GM12865 (cell line): ENCODE measurements at places on chromosomes 16 and 17.

- DNase-seq: no peak
These were observed 85.4 kb downstream of the ITFG1 start for GRCh38 chr16:47375423-47375822.

GRCh38 chr17:43556292-43556691, 10.2 kb upstream of the ETV4 start:
- no peak for DNase-seq

- no peak for DNase-seq
These were observed 56.0 kb downstream of the CDH13 start for GRCh38 chr16:82682767-82683166.

DNA sequence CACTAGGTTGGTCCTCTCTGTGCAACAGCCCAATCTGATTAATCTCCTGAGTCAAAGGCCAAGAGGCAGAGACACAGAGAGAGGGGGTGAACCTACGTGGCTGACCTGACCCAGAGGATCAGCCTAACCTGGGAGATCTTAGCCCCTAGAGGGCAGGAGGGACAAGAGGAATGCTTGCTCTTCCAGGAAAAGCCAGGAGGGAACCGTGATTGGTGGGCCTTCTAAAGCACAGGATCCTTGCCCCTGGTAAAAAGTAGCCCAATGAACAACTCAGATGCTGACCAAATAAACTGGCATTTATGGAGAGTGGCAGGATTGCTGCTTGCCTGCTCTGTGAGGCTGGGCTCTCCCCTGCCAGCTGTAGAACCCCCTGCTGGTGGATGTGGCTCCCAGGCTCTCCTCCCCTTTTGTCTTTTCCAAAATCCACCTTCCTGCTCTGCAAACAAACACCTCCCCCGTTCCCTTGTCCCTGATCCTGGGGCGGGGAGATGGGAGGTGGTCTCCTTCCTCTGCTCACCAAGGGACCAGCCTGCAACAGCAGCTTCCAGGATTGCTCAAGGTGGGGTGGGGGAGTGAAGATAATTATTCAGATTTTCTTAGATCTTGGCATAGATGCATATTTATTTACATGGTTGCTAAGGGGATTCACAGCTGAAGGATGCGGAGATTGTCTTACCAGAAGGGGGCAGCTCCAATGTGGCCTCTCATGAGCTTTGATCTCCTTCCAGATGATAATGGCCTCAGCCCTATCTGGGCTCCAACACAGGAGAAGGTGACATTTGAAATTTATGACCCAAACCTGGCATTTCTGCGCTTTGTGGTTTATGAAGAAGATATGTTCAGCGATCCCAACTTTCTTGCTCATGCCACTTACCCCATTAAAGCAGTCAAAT, 71.9 kb downstream of the SDR42E1 start:
- no peak for DNase-seq

DNA sequence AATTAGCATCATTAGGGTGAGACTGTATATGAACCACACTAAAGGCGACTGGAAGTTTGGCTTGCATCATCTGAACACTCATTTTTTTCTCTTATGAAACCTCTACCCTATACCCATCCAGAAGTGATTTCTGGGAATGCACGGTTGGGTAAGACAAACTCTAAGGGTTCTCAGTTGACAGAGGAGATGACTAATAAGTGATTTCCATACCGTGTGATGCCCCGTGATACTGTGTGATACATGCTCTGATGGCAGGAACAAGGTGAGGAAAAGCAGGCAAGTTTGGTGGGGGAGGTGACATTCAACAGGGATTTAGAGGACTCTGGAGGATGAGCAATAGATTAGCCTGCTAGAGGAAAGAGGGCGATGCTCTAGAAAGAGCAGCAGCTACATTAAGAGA, 156.4 kb upstream of the CCL2 start:
- DNase-seq: no peak

- peak; percentile 39 for DNase-seq
These were observed at the start of gene MXRA7 for GRCh38 chr17:76710863-76711611. MXRA7 (minus strand) TSS chr17:76710965; CDS start chr17:76710946, 19 bp downstream.

- no peak for DNase-seq
These were observed 39.6 kb upstream of the RHOT1 start for GRCh38 chr17:32102646-32103186.

- no peak for DNase-seq
These were observed 5.7 kb upstream of the NQO1 start for GRCh38 chr16:69732101-69732500.

GRCh38 chr17:57954397-57955182, 622 bp downstream of the CUEDC1 start:
- no peak for DNase-seq

- no peak for DNase-seq
These were observed 34.3 kb upstream of the RBFOX3 start for GRCh38 chr17:79645022-79645776.

DNA sequence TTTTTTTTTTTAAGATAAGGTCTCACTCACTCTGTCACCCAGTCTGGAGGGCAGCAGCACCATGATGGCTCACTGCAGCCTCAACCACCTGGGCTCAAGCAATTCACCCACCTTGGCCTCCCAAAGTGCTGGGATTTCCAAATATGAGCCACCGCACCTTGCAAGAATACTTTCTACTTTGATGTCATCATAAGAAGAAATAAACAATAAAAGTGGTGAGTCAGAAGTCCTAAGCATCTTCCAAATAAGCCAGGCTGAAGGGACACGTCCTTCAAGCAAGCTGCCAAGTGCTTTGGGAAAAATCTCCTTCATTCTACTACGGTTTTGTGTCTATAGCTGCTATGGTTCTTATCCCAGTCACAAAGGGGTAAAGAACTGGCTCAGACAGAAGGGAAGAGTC, 20.3 kb downstream of the HASPIN start:
- DNase-seq: no peak

DNA sequence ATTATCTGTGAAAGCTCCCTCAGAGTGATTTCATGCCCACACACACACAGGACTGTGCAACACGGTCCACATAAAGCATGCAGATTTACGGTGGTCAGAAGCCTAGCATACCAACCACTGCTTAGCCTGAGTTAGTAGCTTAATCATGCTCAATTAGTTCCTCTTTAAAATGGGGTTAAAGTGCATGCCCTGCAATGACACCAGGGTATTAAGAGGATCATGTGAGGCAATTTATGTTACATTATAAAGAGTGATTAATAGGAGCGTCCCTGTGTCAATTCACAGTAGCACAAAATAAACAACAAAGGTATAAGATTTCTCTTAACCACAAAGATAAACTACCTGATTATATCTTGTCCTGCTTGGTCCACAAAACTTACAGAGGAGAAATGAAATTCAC, 39.8 kb downstream of the C17orf67 start:
- DNase-seq: no peak

- no peak for DNase-seq
These were observed 562.8 kb upstream of the ZFHX3 start for GRCh38 chr16:73610605-73611156.

GRCh38 chr16:27230562-27231001, 27.3 kb downstream of the KDM8 start:
- no peak for DNase-seq

- DNase-seq: no peak
These were observed 279.0 kb downstream of the PMP22 start for GRCh38 chr17:14986127-14986526.

- no peak for DNase-seq
These were observed 33.8 kb downstream of the ZCCHC14 start for GRCh38 chr16:87459027-87459426.

DNA sequence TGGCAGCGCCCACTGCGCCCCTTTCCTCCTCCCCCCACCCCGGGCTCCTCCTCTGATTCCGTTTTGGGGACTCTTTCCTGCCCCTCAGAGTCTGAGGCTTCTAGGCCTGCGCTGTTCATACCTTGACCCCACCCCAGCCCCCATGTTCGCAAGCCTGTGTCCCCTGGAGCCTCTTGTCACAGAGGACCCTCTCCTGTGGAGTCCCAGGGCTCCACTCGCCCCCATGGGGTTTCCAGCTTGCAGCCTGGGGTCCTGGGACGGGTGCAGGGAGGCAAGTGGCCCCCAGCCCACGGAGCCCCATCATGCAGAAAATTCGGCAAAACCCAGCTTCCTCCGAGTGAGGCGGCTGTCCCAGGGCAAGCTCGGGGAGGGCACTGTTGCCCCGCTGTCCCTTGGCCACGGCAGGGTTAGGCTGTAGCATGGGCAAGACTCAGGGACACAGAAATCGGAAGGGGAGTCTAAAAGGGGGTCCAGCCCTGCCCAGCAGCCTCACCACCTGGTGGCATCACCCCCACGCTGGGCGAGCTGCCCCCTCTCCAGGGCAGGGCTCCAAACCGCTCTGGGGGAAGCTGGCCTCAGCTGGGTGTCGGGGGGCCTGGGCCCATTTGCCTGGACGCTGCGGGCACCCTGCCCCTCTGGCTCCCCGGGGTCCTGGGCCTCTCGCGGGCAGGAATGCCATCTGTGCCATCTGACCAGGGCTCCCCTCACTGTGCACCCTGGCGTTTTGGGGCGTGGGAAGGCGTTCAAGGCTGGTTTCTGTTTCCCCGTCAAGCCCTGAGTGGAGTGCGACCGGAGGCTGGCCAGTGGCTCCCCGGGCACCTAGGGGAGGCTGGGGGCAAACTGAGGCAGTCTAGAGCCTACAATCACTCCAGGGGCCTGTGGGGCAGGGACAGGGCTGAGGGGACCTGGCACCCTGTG, 11.5 kb upstream of the BAHCC1 start:
- no peak for DNase-seq

DNA sequence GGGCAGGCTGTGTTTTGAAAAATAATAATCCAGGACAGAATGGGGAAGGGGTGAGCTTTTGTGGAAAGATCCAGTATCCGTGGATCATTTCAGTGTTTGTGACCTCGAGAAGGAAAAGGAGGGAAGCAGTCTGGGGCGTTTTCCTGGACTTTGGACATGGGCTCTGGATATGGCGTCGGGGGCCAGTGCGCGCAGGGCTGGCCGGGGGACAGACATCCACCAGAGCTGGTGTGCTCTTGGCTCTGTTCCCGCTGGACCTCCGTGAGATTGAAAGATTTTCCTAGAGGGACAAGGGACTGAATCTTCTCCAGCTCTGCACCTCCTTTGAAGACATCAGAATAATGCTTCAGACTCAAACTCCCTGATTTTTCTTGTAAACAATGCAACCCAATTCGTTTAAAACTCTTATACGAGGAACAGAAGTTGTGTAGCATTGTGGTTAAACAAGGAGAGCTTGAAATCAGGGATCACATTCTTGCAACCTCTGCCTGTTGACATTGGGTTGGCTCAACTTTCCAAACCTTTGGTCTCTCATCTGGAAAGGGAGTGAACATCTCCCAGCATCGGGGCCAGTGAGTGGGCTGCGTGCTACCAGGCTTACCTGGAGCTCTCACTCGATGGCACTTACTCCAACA, 75.9 kb downstream of the C16orf95 start:
- no peak for DNase-seq
